ENCODE measurements at places on chromosomes 12 and 14.

GRCh38 chr14:103165323-103165722 lies 42.1 kb downstream of the TNFAIP2 start:
- no peak for DNase-seq

- DNase-seq: peak; percentile 13
These were observed 82.0 kb downstream of the CATSPERB start for GRCh38 chr14:91649930-91650329.

- DNase-seq: no peak
These were observed 40.9 kb upstream of the GSG1 start for GRCh38 chr12:13144266-13144828.

GRCh38 chr12:1820191-1820895 lies at the start of gene LRTM2:
LRTM2 (plus strand) TSS chr12:1820565; CDS start chr12:1828149, 7,584 bp downstream.
- DNase-seq: no peak

DNA sequence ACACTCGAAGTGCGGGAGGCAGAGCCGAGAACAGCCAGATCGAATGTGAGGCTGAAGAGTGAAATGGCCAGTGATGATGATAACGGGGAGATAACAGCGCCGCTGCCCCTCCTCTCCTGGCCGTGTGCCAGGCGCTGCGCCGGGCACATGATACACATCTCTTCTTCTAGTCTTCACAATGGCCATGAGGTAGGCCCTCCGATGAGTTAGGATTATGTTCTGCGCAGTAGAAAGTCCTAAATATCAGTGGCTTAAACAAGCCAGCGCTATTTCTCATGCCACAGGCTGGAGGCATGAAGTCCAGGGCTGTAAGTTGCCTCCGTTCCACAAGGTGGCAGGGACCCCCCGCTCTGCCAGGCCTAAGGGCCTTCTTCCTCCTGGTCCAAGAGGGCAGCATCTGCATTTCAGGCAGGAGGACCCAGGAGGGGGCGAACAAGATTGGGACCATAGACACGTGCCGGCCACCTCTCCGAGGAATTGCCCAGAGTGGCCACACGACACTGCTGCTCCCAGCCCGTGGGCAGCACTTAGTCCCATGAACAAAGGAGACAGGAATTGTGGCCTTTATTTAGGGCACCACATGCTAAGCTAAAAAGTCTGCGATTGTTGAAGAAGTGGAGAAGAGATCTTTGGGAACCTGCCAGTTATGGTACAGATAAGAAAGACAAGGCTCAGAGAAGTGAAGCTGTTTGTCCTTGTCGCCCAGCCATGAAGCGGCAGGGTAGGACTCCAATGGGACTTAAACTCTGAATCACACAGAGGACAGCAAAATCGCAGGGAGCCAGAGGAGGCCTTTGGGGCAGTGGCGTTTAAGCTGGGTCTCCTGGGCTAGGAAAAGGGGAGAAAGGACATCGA lies 10.9 kb upstream of the HVCN1 start:
- no peak for DNase-seq

DNA sequence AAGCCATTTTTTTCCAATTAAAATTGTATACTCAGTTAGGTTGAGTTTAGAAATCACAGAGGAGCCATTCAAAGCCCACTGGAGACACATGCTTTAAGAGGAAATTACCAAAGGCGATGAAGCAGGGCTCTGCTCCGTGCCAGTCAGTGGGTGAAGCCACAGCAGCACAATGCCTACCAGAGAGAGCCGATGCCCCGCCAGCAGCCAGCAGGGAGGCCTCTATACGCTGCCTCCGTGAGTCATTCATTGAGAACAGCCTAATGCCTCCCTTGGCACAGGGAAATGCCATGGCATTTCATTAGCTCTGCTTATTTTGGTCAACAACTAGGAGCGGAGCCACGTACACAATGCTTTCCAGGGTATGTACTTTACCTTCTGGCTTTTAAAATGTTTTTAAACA lies 197.8 kb upstream of the FRMD6 start:
- DNase-seq: no peak

- DNase-seq: no peak
These were observed 1036.2 kb upstream of the FLRT2 start for GRCh38 chr14:84493779-84494178.

DNA sequence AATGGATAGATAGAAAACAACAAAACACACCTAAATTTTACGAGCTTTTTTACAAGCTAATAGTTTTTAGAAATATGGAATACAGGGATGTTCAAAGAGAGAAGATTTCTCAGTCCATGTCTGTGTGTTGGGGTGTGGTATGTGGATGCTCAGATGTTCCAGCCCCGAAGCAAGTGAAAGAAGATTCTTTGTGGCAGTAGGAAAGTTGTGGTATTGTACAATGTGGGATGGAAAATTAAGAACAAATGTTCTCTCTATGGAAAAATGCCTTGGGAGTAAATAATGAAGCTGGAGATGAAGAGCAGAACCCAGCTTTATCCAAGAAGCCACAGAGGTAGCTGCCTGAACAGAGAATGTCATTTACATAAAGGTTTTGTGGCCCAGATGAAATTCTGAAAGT lies 150.3 kb upstream of the PRKD1 start:
- no peak for DNase-seq

DNA sequence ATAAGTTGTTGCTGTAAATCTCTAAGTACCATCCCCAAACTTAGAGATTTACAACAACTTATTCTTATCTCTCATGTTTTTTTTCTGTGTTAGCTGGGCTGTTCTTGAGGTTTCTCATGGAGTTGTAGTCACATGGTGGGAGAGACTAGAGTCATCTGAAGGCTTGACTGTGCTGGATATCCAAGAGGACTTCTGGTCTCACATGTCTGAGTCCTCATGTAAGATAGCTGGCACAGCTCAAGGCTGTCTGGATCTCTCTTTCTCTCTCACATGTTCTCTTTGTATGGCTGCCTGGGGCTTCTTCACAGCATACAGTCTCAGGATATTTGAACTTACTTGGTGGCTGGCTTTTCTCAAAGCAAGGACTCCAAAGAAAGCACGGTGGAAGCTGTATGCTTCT lies 63.8 kb downstream of the DACT1 start:
- DNase-seq: no peak

DNA sequence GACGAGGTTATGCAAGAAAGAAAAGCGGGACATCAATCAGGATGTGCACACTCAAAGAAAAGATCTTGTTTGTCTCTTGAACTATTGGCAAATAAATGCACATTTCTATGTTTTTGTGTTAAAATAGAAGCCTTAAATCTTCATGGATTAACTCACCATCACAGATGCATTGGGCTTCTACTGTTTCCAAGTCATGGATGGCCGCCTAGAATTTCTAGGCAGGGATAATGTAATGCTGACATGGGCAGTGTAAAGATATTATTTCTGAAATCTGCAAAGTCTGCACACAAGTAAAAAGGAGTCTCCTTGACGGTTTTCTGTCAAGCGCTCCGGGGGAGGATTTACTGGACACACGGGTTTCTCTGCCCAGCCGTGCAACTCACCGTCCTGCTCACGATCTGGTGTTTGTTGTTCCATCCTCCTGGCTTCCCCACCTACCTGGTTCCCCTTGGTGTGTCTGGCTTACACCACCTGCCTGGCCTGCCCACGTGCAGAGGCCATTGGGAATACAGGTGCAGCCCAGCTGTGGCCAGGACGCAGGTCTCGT lies 103.3 kb upstream of the FZD10 start:
- peak; percentile 30 for DNase-seq

DNA sequence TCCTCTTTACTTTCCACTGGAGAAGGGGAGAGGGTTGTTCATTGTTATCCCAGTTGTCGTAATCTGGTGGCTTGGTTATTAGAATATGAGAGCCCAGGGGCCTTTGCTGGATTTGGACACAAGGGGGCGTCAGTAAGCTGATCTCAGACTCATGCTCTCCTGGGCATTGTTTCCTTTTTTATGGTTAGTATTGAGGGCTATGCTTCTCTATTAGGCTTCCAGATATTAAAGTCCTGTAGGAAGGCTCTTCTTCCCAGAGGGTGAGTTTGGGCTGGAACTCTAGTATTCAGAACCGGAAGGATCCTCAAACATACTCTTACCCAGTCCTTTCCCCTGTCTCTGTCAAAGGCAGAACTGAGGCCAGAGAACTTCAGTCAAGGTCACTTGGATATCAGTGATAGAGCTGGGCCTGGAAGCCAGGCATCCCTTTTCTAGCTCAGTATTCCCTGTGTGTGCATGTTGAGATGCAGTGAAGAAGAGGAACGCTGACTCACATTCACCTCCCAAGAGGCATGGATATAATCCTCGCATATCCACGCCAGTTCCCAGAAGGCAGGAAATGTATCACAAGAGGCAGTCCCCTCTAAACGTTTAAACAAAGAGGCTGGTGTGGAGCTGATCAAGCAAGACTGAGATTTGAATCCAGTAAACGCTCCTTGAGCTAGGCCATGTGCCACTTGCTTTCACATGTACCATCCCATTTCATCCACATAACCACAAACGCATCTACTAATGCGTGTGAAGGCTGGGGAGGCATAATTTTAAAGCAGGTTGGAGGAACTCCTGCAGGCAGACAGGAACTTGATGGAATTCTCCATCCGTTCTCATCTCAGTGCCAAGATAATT lies 41.6 kb downstream of the UBE3B start:
- DNase-seq: peak; percentile 65

- DNase-seq: peak; percentile 8
These were observed at the start of gene PGF for GRCh38 chr14:74955229-74956026. PGF (minus strand) TSS chr14:74955597; CDS start chr14:74955242, 355 bp downstream.

GRCh38 chr12:6426882-6427671 lies 17.7 kb upstream of the CD27 start:
- DNase-seq: no peak

DNA sequence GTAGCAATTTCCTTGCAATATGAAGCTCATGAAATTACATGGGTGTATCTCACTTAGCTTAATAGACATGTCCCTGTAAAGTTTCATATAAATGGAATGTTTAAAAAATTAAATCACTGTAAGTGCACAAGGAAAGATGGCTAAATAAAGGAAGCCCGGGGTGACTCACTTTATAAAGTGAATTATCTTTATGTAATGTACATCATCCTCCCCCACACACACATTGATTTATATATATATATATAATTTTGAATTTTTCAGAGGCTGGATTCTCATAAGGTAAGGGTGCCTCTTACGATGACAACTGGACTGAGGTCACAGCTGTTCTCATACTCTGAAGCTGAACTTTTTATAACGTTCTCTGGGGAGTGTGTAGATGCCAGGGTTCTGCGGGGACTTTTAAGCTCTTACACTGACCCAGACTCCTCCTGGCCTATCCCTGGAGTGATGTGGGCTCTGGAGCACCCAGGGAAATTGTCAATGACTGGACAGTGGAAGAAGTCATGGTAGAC lies 108.7 kb upstream of the HIF1A start:
- DNase-seq: no peak

DNA sequence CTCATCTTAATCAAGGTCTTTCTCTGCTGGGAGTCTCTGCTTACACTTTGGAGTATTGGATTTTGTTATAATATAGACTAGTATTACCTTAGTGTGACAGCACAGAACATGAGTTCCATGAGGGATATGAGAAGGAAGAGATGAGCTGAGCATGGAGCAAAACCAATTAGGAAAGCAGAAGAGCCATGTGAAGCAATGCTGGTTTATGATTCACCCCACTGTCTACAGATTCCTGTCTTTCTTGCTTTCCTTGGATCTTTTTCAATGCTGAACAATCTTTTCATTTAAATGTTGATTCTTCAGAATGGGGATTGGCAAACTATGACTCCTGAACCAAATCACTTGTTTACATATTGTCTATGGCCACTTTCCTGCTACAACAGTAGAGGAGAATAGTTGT lies 70.4 kb upstream of the KITLG start:
- no peak for DNase-seq

DNA sequence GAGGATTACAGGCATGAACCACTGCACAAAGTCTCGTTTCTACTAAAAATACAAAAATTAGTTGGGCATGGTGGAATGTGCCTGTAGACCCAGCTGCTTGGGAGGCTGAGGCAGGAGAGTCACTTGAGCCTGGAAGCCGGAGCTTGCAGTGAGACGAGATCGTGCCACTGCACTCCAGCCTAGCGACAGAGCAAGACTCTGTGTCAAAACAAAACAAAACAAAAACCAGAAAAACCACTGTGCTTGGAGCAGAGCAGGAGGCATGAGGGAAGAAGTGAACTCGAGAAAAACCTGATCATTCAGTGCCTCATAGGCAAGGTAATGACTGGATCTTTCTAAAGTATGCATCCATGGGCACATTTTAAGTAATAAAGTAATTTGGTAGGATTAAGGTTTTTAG lies 487.8 kb downstream of the KCNH5 start:
- no peak for DNase-seq
